Stimulated activated CD8-positive, alpha-beta memory T cell treated with anti-CD3 and anti-CD28 coated beads, Interleukin-4, amount 100 ng/mL, for 1 hour (primary cell): ENCODE measurements at places on chromosomes 3 and 15.
A peak's percentile ranks its signal among the peaks of the same experiment; 100 is the strongest.

DNA sequence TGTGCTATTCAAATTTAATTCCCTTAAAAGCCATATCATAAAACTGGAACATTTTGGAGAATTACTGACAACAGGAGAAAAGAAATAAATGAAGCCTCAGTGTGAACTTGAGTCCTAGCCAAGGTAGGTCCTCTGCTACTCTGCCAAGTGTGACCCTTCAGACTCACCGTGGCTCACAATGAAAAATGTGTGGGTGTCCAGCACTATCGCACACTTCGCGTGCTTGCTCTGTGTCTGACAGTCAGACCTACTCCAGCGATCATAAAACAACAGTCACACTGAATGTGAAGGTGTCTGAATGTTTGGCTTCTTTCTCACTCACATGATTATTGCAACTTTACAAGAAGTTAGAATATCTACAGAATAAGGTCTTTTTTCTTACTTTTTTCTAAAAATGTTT lies 65.8 kb upstream of the TRA2B start:
- no peak for DNase-seq

DNA sequence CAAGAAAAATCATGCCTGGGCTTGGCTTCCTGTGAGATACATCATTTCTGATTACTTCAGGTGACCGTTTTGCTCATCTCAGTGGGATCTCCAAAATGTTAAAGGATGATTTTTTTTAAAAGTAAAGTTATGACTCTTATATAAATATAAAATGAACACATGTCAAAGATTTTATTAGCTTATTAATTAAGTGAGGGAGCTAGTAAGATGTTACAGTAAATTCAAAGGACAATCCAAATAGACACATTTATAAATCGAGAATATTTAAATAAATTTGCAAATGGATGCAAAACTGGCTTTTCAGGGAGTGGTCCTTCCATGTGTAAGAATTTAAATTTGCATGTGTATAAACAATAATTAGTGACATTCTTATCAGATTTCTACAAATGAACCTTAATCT lies 87.0 kb downstream of the IQCH start:
- DNase-seq = no peak

DNA sequence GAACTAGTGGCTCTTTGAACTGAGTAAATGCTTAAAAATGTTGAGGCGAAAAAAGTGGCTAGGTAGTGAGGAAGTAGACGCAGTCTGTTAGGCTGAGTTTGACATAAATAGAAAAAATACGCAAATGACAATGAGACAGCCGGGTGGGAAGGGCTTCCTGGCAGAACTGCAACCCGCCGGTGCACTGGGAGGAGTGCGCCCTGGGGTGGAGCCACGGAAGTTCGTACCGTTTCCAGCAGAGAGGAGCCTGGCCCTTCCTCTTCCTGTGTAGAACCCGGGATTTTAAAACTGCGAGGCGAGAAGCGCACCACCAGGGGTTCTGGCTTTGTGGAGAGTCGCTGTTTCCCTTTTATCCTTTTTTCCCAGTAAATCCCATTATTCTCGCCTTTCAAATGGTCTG lies 602.6 kb downstream of the PYDC2 start:
- DNase-seq = no peak

GRCh38 chr15:50996641-50997040 lies 88.2 kb downstream of the AP4E1 start:
- no peak for DNase-seq

GRCh38 chr3:148158210-148158609 lies 539.5 kb upstream of the AGTR1 start:
- DNase-seq = no peak

GRCh38 chr15:50786871-50787270 lies 21.4 kb upstream of the SPPL2A start:
- no peak for DNase-seq

- DNase-seq = no peak
Measured at GRCh38 chr15:89827829-89828228, 13.2 kb upstream of the ANPEP start.

DNA sequence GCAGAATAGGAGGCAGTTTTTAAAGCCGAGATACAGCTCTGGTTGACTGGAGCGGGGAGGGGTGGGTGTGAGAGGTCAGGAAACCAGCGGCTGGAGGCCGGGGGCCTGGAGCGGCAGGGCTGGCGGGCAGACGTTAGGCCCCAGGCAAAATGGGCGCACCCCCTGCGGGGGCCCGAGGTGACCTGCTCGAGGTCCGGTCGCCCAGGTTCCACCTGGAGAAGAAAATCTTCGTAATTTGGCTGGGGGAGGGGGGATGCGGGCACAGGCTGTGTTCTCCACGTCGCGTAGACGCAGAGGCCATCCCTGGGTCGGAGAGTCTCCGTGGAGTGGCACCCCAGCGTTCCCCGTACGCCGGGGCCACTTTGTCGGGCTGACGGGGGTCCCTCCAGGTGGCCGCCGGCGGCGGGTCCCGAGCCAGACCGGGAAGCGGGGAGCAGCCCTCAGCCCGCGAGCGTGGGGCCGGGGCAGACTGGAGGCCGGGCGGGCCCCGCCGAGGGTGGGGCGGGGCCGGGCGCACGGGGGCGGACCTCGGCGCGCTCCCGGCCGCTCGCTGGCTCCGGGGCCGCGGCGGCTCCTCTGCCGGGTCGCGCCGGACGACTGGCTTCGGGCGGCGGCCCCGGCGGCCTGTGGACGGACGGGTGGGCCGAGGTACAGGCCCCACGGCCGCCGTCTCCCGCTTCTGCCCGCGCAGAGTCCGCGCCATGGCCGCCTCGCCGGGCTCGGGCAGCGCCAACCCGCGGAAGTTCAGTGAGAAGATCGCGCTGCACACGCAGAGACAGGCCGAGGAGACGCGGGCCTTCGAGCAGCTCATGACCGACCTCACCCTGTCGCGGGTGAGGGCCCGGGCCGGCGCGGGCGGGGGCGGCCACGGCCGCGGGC lies at the start of gene CRTC3:
Gene CRTC3 (plus strand): TSS at position 553 of the 879 bp plus-strand sequence. CDS start 149 bp downstream, at position 702.
- DNase-seq = peak; percentile 18

DNA sequence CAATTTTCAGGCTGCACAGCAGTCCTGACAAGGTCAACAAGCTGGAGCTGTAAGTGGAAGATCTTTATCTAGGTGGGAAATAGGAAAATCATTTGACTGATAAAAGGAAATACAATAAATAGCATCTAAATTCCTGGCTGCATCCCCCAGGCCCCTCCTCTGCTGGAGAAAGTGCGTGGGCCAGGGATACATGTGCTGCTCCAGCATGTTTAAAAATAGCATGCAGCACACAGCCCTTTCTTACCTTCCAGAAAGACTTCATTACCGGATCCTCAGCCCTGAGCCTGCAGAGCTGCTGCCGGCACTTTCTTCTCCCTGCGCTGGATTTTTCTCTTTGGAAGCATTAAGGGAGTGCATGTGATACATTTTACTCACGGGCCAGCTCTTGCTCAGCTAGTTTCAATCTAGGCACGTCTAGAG lies 77.3 kb downstream of the HMG20A start:
- no peak for DNase-seq

- DNase-seq = no peak
Measured at GRCh38 chr15:80864666-80865065, 85.5 kb downstream of the CEMIP start.

DNA sequence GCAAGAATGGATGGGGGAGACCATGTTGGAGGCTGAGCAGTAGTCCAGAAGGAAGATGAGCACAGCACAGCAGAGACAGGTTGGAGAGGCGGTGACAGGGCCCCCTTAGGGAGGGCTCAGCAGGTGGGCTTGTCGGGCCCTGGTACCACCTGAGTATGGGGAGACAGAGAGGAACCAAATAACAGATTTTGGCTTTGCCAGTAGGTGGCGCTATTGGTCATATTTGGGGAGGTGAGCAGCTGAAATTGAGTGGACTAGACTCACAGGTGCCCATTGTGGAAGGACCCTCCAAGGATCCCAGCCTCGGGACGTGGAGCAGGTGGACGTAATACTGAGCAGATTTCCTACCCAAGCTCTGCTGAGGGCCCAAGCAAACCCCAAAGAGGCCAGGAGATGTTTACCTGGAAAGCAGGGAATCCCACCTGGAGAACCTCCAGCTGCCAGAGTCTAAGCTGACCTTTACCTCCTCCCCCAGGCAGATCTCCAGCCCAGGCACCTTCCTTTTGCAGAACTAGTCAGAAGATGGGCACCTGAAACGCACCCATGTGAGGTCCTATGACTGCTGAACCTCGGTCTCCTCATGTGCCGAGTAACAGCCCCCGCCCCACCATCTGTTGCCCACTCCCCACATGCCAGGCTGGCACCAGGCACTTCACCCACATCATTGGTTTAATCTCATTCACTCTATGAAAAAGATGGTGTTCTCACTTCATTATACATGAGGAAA lies 24.6 kb upstream of the CORO2B start:
- DNase-seq = no peak

- DNase-seq = no peak
Measured at GRCh38 chr3:196563721-196564225, 4.6 kb downstream of the WDR53 start.

DNA sequence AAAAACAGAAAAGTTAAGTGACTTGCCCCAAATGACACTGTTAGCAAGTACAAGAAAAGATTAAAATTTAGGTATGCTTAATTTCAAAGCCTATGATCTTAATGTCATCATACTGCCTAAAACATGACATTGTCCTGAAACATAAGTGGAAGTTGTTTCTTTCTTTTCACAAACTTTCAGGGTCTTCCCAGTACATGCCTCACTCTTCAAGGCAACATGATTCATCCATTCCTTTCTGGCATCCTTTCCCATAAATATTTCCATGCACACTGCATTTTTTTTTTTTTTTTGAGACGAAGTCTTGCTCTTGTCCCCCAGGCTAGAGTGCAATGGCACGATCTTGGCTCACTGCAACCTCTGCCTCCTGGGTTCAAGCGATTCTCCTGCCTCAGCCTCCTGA lies 42.5 kb upstream of the KPNA4 start:
- DNase-seq = no peak

- no peak for DNase-seq
Measured at GRCh38 chr3:114272271-114272670, 21.6 kb upstream of the TIGIT start.

DNA sequence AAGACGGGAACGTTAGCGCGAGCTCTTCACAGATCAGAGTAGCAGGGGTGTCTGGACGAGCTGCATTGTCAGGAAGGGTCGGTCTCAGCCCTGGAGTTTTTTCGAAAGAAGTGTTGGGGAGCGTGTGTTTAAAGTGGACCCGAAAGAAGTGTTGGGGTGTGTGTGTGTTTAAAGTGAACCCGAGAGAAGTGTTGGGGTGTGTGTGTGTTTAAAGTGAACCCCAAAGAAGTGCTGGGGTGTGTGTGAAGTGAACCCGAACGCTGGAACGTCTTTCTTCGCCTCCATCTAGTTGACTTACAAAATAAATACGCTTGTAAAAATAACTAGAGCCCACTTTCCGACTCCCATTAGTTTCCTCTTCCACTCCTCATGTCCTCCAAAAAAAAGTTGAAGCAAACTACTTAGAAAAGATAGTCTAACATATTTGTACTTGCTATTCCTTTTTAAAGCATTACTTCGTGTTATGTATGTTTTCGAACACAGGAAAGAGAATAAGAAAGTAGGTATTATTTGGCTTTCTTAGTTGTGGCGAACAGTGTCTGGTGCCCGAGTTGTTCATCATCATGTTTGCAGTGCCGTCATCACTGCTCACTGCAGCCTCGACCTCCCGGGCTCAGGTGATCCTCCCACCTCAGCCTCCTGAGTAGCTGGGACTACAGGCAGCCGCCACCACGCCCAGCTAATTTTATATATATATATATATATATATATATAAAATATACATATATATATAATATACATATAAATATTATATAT lies 1.0 kb downstream of the LRCH3 start:
- DNase-seq = peak; percentile 10

DNA sequence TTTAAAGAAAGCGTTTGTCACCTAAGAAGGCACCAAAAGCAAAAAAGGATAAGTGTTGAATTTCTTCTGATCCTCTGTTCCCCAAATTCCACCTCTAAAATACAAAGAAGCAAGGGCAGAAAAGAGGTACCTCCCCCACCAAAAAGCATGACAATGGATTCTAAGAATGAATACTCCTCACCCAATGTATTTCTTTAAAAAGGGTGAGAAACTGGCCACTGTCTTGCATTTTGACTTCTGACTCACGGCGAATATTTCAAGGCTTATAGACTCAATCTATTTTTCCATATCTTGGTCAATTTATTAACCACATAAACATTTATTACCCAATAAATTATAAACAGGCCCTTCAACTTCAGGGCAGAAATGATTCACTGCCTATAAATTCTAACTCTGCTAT lies 131.1 kb downstream of the NR1I2 start:
- DNase-seq = no peak

DNA sequence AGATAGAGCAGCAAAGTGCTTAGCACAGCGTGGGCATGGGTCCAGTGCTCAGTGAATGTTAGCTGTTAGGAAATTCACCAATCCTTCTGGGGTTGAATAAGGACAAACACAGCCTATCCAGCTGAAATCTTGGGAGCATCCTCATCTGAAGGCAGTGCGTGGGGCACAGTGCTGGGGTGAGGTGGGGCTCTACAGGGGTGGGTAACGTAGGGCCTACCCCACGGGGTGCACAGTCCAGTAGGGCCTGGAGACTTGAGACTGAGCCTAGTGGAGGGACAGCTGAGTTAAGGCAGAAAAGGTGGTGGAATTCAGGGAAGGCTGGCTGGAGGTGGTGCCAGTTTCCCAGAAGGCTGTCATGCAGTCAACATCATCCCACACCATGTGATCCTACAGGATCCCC lies 73.0 kb downstream of the ISG20 start:
- DNase-seq = no peak

DNA sequence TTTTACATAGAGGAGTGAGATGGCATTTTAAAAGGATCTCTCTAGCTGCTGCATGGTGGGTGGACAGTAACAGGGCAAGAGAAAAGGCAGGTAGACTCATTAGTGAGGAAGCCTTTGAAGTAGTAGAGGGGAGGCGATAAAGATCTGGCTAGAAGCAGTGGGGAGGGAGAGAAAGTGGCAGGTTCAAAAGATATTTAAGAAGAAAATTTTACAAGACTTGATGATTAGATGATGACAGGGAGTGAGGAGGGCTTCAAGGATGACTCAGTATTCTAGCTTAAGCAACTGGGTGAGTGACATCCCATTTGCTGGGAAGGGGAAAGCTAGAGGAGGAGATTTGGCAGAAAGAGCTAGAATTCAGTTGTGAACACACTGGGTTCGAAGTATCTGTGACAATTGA lies 3.8 kb upstream of the BRPF1 start:
- DNase-seq = no peak

- DNase-seq = no peak
Measured at GRCh38 chr15:33211176-33211808, 16.8 kb upstream of the FMN1 start.

DNA sequence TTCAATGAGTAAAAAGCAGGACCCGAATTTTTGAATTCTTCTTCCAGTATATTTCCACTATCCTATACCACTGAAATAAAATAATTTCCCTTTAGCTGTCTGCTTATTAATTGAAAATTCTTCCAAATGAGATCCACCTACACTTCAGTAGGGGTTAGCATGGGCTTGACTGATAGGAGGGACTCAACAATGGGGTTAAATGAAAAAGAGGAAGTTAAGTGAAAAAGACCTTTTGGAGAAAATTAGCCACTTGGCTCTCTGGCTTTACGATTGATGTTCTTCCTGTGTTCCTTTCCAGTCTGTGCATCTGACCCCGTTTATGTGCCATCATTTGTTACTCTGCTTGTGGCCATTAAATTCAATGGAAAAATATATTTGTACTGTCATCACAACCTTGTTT lies 54.0 kb upstream of the GCNT3 start:
- no peak for DNase-seq

GRCh38 chr15:48507416-48508065 lies 138.0 kb downstream of the FBN1 start:
- no peak for DNase-seq

- DNase-seq = no peak
Measured at GRCh38 chr15:58361273-58361759, 70.5 kb upstream of the LIPC start.
